ENCODE measurements at places on chromosomes 6 and 20.

DNA sequence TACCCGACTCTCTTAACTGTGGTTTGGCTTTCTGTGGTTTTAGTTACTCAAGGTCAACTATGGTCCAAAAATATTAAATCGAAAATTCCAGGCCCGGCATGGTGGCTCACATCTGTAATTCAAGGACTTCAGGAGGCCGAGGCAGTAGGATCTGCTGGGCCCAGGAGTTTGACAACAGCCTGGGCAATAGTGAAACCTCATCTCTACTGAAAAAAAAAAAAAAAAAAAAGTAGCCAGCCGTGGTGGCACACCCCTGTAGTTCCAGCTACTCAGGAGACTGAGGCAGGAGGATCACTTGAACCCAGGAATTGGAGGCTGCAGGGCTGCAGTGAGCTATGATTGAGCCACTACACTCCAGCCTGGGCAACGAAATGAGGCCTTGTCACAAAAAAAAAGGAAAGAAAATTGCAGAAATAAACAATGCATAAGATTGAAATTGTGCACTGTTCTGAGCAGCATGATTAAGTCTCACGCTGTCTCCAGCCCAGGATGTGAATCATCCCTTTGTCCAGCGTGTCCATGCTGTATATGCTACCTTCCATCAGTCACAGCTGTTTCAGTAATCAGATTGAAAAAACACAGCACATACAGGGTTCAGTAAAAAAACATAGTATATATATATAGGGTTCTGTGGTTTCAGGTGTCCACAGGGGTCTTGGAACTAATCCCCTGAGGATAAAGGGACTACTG lies 40.7 kb downstream of the RGS17 start:
- DNase-seq, result no peak

- DNase-seq, result no peak
These were observed 75.5 kb downstream of the CD164 start for GRCh38 chr6:109306733-109307132.

- no peak for DNase-seq
These were observed 8.7 kb upstream of the FANCE start for GRCh38 chr6:35443341-35444030.

DNA sequence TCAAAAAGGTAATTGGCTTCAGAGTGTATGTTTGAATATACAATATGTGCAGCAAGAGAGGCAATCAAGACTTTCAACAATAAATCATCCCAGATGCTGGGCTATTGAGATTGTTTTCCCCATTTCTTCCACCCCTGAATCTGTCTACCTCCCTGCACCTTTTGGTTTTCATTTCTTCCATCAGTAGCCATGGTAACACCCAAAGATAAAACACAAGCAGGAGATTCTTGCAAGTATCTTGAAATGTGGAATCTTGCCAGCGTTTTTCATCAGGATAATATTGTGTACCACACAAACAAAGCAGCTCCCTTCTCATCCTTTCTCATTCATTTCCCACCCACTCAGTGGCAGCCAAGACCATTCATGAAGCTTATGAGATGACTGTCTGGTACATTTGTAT lies 73.0 kb upstream of the NRSN1 start:
- DNase-seq, result no peak

- no peak for DNase-seq
These were observed 88.5 kb upstream of the PTCHD4 start for GRCh38 chr6:48199499-48199898.

- DNase-seq, result no peak
These were observed 29.2 kb upstream of the CNKSR3 start for GRCh38 chr6:154539593-154540269.

GRCh38 chr20:62484478-62484877 lies 8.7 kb upstream of the GATA5 start:
- DNase-seq, result no peak

DNA sequence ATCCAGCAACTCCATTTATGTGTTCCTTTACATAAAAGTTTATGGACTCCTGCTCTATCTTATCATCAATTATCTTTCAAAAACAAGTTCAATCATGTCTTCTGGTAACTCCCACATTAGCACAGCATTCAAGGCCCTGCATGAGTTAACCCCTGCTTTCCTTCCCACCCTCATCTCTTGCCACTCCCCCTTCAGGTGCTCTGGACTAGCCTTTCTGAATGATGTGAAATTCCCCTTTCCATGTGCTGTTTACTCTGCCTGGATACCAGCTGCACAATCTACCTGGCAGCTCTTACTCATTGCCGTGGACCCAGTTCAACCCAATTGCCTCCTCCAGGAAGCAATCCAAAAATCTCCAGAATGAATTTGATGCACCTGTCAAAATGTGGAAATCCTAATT lies 11.9 kb downstream of the ADGRF4 start:
- DNase-seq, result no peak

DNA sequence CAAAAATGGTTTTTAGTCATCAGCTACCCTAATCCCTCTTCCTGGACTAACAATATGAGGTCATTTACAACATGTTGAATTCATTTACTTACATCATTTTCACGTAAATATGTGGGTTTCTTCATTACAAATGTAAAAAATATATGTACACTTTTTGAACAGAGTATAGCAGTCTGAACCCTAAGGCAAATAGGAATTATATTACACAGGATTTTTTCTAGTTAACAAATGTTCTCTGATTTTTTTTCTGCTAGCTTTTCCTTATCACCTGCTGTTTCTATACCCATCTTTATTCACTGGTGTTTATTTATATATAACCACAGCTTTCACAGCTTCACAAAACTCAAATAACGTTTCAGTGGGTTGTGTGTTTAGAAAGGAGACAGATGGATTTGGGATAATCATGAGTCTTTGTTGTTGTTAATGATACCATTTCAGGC lies 21.0 kb upstream of the CD2AP start:
- DNase-seq, result no peak

- DNase-seq, result no peak
These were observed 100.0 kb upstream of the RIPOR2 start for GRCh38 chr6:25035512-25036435.

DNA sequence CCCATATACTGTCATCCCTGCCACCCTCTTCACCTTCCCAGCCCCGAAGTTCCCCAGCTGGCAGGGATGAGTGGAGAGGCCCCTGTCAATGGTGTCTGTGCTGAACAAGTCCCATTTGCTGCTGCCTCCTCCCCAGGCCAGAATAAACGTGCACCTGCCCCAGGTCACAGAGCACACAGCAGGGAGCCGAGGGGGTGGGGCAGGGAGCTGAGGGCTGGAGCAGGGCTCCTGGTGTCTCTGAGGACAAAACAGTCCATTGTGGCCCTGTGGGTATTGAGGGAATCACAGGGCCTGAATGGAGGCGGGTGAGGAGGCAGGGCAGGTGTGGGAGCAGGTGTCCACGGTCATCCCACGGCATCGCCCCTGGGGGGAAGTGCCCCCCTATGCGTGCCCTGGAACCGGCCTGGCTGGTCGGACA lies 55.8 kb downstream of the SNAI1 start:
- DNase-seq, result no peak

DNA sequence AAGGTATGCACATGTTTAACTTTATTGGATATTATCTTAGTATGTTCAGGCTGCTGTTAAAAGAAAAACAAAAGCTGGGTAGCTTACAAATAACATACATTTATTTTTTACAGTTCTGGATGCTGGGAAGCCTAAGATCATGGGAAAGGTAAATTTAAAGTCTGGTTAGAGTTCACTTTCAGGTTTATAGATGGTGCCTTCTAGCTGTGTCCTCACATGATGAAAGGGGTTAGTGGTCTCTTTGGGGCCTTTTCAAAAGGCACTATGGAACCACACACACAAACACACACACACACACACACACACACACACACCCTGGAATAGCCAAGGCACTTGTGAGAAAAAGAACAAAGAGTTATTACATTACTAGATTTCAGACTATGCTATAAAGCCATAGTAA lies 805.8 kb upstream of the GJE1 start:
- no peak for DNase-seq

DNA sequence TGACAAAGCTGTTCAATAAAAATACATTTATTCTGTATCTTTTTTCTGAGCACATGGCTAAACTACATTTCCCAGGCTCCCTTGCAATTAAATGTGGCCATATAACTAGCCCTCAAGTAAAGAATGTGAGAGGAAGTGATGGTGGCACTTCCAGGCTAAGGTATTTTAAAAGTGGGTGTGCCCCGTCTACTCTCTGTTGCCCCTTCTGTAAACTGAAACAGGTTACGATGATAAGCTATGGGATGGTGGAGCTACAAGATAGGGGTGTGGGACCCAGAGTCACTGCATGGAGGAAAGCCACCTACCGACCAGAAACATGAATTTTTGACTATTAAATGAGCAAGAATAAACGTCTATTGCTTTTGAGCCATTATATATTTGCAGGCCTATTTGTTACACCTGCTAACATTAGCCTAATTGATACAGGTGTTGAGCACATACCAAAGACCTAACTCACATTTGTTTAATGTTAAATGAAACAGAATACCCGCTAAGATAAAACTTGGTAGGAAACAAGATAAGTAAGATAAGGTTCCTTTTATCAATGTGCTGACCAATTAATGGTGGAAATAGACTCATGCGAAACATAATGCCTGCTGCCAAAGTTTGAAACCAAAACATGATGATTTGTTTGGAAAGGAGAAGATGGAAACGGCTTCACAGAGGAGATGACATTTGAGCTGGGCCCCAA lies 3.1 kb downstream of the FYN start:
- no peak for DNase-seq

- no peak for DNase-seq
These were observed 122.7 kb downstream of the BTBD9 start for GRCh38 chr6:38517005-38517404.

GRCh38 chr20:36400909-36401735 lies 95.0 kb downstream of the DLGAP4 start:
- DNase-seq, result no peak

GRCh38 chr6:55853008-55854001 lies 22.1 kb downstream of the BMP5 start:
- no peak for DNase-seq

- DNase-seq, result no peak
These were observed 374.0 kb upstream of the ZFP64 start for GRCh38 chr20:52565614-52566013.

- no peak for DNase-seq
These were observed 72.6 kb upstream of the RNF24 start for GRCh38 chr20:4087923-4088322.

DNA sequence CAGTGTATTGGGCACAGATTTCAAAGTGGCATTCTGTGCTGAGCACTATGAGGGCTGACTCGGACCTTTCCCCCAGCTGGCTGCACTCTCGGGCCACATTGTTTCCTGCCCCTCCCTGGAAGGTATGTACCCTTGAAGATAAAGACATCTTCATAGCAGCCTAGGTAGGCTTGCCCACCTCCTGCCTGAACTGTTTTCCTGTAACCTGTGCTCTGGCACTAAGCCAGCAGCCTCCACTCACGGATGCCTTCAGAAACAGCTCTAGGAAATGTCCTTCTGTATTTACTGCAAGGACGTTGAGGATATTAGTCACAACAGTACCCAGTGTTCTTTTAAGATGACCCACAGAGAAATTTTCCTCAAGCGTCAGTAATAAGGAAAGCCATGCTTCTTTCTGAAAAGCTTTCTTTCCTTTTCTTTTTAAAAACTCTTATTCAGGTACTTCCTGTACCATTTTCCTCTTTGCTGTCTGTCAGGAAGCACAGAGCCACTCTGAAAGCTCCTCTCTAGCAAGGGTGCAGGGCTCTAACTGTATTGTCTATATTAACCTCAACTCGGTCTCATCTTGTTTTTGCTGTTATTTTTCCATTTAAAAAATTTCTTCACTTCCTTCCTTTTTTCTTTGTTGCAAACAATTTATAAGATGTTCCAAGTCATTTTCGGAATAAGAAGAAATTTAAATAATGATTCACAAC lies 43.5 kb downstream of the TTI1 start:
- DNase-seq, result no peak

GRCh38 chr6:79672631-79673111 lies 41.5 kb downstream of the SH3BGRL2 start:
- no peak for DNase-seq

DNA sequence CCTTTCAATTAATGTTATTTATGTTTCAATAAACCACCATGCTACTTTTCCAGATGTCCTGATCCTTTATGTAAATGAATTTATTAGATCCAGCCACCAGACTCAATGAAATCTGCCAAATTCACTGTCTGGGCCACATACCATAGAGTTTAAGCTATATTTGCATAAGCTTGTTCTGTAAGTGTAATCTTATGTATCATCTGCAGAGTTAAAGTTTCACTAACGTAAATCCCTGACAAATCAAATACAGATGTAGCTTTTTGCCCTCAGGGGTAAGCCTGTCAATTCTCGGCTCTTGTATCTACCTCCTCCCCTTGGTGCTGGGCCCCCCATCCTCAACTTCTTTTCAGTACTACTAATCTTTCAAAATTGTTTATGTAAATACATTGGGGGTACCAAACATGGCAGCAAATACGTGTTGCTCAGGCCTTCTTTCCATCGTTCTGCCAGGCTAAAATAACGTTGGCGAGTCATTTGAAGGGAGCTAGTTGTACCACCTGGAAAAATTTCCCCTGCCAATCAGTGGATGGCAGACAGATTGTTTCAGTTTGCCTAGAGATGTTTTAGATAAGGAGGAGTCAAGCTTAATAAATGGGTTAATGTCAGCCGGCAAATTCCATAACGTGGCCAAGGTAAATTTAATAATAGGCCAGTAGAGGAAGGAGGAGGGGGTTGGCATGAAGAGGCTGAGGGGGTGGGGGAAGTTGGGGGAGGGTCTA lies 79.6 kb downstream of the RPS12 start:
- no peak for DNase-seq

- no peak for DNase-seq
These were observed 176.6 kb upstream of the PTPRK start for GRCh38 chr6:128696691-128697689.

- DNase-seq, result no peak
These were observed 103.8 kb upstream of the SYNDIG1 start for GRCh38 chr20:24365670-24366069.

- no peak for DNase-seq
These were observed 93.2 kb downstream of the JARID2 start for GRCh38 chr6:15339081-15339480.

DNA sequence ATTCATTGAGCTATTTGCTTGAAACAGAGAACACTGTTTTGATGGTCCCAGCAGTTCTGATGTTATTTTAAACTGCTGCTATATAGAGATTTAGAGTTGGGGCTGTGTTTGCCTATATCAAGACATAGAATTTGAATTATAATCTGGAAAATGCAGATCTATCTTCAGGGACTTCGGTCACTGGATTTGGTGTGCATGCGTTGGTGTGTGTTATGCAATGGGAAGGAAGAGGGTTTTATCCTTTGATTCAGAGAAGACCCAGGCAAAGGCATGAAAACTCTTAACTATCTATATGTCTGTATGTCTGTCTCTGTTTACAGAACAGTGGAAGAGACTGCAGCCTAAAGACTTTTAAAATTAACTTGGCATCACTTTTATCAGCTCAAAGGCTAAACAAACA lies 2.0 kb downstream of the ADGRB3 start:
- no peak for DNase-seq

GRCh38 chr20:26243731-26244130 lies 547.1 kb upstream of the ZNF337 start:
- no peak for DNase-seq

Measured in neural crest cell (in vitro differentiated cells).